HTR-8/SVneo (cell line): ENCODE measurements at places on chromosomes 5 and 9.

- peak; percentile 21 for DNase-seq
These were observed 180.1 kb upstream of the MVB12B start for GRCh38 chr9:126146254-126147145.

GRCh38 chr9:134683714-134684374 is 42.2 kb downstream of the COL5A1 start:
- no peak for DNase-seq

GRCh38 chr5:58666141-58666540 is 83.3 kb downstream of the RAB3C start:
- DNase-seq = no peak

DNA sequence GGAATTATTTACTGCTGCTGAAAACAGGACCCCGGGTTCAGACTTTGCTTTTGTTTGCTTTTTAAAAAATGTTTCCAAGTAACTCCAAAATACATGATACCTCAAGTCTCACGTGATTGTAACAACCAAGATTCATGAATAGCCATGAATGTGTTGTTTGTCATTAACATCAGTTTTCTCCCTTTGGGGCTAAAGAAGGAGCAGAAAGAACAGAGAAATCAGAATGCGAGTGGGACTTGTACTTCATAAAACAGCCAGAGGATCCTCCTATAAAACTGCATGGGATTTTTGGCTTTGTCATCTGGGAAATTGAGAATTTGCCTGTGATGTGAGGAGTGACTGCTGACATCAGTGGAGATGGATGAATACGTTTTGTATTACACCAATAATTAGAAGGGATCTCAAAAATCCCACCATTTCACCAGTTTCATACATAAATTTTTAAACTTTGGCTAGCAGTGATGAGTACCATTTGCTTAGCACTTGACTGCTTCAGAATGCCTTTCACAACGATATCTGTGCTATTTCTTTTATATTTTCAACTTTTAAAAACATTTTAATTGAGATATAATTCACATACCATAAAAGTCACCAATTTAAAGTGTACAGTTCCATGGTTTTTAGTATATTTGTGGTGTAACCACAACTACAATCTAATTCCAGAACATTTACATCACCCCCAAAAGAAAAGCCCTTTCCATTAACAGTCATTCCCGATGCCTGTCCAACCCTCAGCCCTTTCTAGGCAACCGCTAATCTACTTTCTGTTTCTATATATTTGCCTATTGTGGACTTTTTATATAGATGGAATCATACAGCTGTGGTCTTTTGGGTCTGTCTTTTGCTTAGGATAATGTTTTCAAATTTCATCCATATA is 126.9 kb upstream of the ANKRD55 start:
- DNase-seq = no peak
